ENCODE measurements at places on chromosomes 16 and 17.

DNA sequence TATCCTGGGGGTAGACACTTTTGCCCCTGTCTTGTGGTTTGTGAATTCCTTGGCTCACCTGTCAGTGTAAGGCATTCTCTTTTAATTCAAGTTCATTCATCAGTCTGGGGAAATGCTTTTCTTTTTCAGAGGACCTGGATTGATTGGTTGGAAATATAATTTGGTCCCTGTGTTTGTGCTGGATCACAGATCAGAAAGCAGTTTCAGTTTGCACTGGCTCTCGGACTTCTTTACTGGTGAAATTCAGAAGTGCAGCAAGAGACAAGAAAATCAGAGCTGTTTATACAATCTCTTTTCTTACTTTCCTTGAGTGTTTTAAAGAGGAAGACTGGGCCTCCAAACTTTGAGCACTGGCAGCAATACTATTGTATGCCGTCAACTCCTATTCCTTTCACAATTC lies 161.8 kb upstream of the KCNJ16 start:
- no peak for DNase-seq

GRCh38 chr17:54046570-54046969 lies 223.8 kb downstream of the KIF2B start:
- no peak for DNase-seq

GRCh38 chr17:56812901-56813388 lies 20.8 kb downstream of the C17orf67 start:
- DNase-seq, result no peak

DNA sequence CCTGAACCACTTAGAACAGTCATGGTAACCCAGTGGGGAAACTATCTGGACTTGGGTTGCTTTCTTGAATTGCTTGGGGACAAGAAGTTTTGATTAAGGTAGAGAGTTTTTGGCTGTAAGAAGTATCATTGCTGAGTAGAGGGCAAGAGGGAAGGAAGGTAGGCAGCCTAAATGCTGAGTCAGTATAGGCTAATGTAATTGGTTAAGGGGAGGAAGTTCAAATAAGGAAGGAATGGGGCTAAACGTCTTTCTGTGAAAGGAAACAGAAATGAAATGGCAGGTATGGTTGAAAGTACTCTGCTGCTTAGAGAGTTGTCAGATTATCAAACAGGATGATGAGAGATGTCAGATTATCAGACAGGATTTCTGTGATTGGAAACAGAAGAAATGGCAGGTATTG lies 20.3 kb downstream of the KPNB1 start:
- no peak for DNase-seq

DNA sequence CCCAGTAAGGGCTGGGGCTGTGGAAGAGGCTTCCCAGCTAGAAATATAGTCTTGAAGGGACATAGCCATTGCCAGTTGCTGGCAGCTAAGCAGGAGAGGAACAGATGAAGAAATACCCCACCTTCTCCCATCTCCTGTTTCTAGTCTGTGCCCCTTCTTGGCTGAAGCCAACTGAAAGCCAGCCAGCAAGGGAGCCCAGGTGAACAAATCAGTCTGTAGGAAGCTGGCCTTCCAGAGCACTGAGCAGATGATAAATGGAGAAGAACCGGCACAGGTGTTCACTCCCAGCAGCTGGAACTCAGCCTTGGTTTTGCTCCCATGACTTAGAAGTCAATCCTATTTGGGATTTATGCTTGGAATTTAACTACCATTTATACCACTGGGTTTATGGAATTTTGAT lies 69.2 kb upstream of the DHX40 start:
- no peak for DNase-seq

- peak; percentile 73 for DNase-seq
Observed at GRCh38 chr17:40091691-40092397, 8.5 kb downstream of the NR1D1 start.

DNA sequence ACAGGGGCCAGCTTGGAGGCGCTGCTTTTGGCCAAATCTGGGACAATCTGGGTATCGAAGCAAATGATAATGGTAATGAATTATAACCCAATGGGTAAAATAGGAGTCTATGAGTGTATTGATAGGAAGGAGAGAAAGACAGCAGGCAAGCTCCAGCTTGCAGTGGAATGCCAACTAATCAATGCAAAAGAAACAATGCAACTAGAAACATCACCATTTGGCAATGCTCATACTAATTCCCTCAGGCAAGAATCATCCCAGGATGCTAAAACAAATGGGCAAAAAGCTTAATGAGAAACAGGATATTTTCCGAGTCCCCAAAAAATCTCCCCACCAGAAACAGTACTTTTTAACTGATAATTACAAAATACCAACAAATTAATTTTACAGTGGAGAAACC lies 64.7 kb downstream of the ADCY9 start:
- DNase-seq, result no peak

DNA sequence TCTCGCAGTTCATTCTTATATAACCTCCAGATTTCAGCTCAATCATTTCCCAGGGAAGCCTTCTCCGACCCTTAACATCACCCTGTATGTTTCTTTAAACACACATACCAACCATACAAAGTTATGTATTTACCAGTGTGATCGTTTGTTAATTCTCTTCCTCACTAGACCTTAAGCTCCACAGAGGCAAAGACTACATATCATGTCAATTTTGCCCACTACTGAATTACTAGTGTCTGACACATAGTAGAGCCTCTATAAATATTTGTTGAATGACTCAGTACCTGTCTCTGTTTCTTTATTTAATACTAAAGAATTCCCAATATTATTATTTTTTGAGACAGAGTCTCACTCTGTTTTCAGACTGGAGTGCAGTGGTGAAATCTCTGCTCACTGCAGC lies 137.2 kb downstream of the SHISA9 start:
- DNase-seq, result no peak

DNA sequence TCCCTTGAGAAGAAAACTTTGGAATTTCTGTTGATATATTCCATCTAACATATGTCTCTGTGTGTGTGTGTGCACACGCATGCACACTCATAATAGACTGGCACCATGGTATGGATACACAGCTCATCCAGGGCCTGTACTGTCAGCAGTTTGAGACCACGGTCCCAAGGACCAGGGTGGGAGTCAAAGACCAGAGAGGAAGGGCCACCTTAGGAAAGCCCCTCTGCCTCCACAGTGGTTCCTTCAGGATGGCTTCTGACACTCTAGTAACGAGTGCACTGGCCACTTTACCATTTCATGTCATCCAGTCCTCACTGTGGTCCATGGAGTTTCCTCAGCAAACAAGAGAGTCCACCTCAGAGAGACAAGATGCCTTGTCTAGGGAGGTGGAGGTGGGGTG lies 81.8 kb downstream of the PLD6 start:
- DNase-seq, result no peak

DNA sequence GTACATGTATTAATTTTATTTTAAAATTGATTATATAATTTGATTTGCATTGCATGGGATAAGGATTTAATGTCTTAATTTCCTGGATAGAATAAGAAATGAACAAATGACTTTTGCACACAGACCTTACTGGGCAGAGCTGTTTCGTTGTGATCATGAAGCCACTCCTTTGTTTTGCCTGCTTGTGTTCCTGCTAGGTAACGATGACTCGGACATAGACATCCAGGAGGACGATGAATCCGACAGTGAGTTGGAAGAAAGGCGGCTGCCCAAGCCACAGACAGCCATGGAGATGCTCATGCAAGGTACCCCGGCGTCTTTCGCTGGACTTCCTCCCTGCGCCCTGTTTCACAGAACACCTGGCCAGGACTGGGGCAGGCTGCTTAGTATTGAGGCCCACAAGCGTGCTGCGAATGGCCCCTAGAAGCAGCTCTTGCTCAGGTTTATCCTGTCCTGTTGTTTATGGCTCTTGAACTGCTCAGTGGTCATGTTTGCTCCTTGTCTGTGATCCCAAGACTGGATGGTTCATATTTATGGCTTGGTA lies 29.6 kb downstream of the CLUAP1 start:
- DNase-seq, result no peak

GRCh38 chr16:17633181-17633951 lies 162.6 kb upstream of the XYLT1 start:
- DNase-seq, result no peak

DNA sequence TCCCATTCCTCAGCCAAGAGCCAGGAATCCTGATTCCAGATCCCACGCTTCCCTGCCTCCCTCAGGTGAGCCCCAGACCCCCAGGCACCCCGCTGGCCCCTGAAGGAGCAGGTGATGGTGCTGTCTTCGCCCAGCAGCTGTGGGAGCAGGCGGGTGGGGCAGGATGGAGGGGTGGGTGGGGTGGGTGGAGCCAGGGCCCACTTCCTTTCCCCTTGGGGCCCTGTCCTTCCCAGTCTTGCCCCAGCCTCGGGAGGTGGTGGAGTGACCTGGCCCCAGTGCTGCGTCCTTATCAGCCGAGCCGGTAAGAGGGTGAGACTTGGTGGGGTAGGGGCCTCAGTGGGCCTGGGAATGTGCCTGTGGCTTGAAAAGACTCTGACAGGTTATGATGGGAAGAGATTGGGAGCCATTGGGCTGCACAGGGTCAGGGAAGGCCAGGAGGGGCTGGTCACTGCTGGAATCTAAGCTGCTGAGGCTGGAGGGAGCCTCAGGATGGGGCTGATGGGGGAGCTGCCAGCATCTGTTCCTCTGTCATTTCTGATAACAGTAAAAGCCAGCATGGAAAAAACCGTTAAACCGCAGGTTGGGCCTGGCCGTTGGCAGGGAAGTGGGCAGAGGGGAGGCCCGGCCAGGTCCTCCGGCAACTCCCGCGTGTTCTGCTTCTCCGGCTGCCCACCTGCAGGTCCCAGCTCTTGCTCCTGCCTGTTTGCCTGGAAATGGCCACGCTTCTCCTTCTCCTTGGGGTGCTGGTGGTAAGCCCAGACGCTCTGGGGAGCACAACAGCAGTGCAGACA lies at the start of gene SPN:
Gene SPN (plus strand): TSS at position 232 of the 791 bp plus-strand sequence. CDS start 482 bp downstream, at position 714.
- no peak for DNase-seq

DNA sequence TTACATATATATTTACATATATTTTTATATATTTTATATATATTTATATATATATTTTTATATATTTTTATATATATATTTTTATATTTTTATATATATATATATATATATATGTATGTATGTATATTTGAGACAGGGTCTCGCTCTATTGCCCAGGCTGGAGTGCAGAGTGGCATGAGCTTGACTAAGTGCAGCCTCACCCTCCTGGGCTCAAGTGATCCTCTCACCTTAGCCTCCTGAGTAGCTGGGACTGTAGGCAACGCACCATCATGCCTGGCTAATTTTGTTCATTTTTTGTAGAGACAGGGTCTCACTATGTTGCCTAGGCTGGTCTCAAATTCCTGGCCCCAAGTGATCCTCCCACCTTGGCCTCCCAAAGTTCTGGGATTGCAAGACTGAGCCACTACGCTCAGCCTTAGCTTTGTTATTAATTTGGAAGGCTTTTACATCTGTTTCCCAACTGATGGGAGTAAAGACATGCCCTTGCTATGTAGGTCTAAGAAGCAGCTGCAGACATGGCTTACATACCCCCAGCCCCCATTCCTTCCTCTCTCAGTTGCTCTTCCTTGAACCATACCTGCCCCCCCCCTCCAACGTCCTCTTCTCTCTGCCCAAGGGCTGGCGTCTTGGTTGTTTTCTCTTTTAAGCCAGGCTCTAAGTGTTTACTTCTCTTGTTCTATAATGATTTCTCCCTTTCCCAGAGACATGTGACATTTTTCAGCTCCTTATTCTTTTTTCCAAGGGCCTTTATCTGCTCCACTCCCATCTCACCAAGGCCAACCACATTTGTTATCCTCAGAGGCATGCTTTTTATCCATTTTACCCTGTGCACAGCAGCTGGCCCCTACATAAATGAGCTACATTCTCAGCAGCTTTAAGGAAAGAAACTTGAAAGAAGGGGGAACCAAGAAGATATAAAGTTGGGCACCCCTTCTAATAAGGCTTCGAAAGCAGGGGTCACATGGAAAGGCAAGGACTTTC lies 64.2 kb upstream of the ATF7IP2 start:
- no peak for DNase-seq

DNA sequence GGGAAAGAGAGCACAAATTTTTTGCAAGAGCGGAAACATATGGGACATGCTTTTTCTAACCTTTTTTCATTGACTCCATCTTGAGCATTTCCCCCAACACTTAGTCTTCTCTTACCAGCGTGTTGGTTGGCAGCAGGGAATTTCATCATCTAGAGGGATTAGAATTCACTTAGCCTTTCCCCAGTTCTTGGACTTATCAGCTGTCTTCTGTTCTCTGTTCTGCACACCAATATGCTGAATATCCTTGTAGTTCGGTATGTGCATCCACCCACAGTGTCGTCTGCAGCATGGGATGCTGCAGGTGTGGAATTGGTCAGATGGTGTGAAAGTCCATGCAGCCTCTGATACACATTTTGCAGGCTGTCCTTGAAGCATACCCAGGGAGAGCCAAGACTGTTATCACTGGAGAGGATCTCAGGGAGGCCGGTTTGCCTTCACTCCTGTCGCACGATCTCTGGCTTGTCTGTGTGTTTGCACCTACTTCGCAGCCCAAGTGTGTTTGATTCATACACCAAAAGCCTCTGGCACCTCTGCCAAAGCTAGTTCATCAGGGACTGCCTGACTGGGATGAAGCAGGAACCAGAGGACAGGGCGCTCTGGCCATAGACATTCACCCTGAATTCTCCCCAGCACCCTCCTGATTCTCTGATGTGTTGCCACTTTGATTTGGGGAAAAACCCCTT lies 93.3 kb downstream of the SOCS1 start:
- no peak for DNase-seq

GRCh38 chr16:89093602-89094251 lies at the start of gene ACSF3:
ACSF3 (plus strand) TSS chr16:89093852; CDS start chr16:89100682, 6,830 bp downstream.
- DNase-seq, result no peak

- DNase-seq, result no peak
Observed at GRCh38 chr16:57510016-57510871, 24.0 kb upstream of the DOK4 start.

DNA sequence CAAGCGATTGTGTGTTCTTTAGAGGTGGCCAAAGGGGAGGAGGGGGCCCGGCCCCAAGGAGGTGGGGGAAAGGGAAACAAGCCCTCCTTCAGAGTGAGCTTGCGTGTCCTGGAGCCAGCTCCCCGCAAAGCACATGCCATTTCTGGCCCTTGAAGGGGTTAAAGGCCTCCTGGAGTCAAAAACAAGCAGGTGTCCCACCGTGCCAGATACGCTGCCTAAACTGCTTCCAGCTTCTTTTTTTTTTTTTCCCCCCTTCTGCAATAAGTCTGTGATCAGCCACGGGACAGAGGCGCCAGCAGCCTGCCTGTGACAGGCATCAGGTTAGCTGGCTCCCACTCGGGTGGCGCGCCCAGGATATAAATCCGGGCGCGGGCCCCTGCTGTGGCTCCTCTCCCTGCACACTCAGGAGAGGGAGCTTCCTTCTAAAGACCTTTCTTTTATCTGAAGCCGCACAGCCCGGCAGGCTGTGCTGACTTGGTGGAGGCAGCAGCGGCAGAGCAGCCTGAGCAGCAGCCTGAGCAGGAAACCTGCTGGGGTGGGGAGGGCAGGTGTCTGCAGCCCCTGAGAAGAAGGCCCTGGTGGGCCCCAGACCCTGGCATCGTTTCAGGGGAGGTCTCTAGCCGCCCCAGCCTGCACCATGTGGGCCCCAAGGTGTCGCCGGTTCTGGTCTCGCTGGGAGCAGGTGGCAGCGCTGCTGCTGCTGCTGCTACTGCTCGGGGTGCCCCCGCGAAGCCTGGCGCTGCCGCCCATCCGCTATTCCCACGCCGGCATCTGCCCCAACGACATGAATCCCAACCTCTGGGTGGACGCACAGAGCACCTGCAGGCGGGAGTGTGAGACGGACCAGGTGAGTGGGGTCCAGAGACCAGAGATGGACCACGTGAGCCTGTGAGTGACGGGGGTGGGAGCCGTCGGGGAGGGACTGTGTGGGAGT lies at the start of gene WFIKKN2:
Gene WFIKKN2 (plus strand): TSS at position 286 of the 934 bp plus-strand sequence. CDS start 352 bp downstream, at position 638.
- DNase-seq, result peak; percentile 69
